ENCODE measurements at places on chromosomes 4 and X.

DNA sequence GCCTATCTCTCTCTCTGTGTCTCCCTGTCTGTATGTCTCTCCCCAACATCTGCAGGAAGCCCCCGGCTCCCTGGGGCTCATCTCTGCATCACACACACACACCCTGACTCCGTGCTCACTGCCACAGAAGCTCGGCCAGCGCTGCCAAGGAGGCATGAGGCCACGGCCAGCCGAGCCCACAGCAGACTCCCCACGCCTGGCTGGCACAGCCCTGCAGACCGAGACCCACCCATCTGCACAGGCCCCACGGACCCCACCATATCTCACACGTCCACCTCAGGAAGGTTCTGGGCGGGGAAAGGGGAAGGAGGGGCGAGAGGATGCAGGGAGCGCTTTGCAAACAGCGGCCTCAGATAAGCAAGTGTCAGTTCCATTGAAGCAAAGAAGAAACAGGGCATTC is 28.5 kb upstream of the SLC25A6 start:
- DNase-seq: no peak

DNA sequence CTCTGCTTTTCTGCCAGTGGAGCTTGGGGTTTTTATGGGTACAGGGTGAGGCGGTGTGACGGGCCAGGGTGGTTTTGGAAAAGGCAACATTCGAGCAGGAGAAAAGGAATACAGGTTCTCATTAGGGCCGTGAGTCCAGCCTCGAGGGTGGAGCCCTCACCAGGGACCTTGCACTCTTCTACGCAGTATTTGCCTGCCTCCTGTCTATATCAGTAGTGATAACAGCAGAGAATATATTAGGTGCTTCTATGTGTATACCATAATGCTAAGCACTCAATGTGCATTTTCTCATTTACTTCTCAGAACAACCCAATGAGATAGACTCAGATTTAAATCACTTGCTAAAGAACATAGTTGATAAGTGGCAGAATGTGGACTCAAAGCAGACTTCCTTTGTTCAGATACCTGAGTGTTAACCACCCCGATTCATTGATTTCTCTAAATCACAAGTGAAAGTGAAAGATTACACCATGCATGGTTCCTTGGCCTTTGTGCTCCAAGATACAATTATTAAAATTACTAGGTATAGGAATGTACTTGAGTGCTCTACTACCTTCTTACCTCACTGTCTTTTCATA is 403.9 kb downstream of the PCDH7 start:
- peak; percentile 76 for DNase-seq

DNA sequence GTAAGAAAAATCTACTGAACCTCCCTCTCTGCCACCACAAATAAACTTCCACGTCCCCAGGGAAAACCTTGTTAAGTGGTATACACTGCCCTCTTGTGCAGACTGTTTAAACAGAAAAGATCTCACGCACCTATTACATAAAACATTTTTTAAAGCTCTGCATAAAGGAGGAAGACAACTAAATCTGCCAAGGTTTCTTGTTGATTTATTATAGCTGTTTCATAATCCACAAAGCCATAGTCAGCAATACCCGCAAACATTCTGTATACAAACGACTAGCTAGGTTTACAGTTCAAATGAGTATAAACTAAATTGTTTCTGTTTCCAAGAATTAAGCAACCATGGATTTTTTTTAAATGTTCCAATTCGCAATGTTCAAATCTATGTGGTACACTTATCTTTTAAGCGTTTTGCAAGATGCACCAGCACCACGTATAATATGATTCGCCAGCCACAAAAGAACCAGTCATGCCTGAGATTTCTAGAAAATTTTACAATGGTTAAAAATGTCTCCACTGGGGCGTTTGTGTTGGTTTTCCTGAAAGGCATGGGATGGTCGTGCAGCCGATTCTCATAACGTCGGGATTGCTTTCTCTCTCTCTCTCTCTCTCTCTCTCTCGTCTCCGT is 164.6 kb downstream of the PRKX start:
- no peak for DNase-seq

DNA sequence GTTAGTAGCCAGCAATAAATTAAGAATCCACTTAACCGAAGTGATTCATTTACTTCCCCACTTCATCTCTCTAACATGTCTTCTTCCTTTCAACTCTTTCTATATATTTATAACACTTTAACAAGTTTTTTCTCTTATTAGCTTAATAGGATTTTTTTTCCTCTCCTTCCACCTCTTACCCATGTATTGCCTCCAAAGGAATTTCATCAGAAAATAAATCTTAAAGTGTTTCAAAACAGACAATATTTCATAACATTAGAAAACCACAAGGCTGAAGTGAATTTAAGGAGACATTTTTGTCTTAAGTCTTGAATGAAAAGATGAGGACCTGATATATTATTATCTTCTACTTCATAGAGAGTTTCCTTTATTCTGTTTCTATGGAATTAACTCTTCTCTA is 101.5 kb downstream of the PDGFC start:
- DNase-seq: no peak

GRCh38 chr4:183249854-183250253 is 70.2 kb downstream of the CLDN22 start:
- peak; percentile 15 for DNase-seq

DNA sequence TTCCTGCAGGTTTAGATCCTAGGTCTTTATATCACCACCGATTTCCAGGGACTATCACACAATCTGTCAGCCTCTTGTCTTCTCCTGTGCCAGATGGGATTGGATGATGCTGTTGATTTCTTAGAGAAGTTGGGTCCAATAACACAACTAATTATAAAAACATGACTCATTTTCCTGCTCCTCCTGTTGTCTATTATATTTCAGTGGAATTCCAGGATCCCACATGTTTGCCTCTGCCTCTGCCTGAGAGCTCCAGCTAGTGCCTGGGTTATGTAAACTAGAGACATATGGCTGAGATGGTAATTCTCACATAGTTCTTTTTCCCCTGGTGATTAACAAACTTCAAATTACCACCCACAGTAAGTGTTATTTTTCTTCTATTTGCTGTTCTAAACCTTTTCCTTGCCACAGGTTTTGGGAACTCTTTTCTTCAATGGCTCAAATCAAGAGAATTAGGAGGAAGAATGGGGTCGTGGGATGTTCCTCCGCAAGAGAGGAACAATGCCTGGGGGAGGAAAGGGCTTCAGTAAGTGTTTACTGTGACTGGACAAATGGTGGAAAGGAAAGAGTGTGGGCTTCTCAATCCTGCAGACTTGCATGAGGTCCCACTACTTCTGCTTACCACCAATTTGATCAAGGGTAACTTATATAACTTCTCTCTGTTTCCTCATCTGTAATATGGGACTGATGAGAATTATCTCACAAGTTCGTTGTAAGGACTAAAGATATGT is 3.4 kb upstream of the HOPX start:
- no peak for DNase-seq

DNA sequence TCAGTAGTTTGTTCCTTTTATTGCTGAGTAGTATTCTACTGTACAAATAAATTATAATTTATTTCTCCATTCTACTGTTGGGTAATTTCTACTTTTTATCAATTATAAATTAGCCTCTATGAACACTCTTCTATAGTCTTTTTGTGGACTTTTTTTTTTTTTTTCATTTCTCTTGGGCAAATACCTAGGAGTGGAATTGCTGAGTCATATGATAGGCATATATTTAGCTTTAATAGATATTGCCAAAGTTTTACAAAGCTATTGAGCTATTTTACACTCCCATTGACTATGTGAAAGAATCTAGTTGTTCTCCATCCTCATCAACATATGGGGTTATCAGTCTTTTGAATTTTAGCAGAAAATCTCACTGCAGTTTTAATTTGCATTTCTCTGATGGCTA is 12.6 kb downstream of the NYX start:
- no peak for DNase-seq

DNA sequence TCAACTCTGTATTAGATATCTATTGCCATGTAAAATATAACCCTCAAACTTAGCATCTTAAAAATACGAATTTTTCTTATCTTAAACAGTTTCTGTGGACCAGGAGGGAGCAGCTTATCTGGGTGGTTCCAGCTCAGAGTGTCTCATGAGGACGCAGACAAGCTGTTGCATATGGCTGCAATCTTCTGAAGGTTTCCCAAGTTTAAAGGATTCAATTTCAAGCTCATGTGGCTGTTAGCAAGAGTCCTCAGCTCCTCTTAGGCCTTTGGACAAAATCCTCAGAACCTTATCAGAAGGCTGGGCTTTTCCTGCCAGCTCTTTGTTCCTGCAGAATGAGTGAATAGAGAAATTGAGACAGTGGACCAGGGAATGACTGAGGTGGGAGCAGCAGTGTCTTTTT is 2.8 kb upstream of the CTSO start:
- no peak for DNase-seq

- no peak for DNase-seq
Observed at GRCh38 chrX:37603938-37604409, 32.5 kb downstream of the LANCL3 start.

GRCh38 chrX:70336767-70337166 is 46.9 kb downstream of the KIF4A start:
- DNase-seq: no peak

DNA sequence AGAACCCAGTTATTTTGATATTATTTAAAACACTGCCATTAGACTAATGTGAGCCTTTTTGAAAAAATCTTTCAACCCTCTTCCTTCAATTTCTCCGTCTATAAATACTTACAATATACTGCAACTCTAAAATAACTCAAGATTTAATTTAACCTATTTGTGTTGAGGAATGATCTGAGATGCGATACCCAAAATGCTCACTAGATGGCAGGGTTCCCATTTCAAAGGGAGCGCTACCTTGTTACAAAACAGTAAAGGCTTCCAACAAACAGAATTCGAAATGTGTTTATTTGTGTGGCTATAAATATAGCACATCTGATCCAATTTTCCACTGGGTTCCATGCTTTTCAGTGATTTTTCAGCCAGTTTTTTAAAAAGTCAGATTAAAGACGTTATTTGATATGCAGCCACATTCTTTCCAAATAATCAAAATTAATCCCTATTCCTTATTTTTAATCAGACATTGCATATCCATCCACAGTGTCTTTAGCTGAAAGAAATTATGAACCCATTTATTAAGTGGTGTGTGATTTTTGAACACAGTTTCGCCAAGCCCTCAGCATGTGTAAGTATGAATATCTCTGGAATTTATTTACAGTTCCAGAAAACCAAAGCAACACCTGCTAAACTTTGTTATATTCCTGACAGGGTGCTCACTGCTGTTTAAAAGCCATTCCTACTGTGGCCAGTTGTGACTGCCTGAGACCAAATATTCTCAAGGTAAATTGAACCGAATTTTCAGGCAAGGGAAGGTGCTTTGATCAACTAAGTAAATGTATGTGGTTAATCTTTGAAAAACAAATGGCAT is 668.0 kb upstream of the LCORL start:
- peak; percentile 38 for DNase-seq

GRCh38 chr4:35250761-35251160 is 993.6 kb downstream of the ARAP2 start:
- DNase-seq: peak; percentile 72

DNA sequence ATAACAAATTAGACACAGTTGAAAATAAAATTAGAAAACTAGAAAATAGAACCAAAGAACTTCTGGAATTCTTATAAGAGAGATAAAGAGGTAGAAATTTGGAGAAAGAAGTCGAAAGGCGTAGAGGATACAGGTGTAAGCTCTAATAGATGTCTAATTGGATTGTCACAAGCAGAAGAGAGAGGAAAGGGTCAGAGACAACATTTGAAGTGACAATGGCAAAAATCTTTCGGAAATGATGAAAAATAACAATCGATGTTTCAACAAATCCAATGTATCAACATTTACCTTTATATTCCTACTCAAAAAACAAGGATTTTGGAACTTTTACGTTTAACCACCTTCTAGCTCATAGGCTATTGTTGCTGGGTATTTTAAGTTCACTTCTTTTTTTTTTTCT is 3.8 kb downstream of the CXCL8 start:
- DNase-seq: no peak

DNA sequence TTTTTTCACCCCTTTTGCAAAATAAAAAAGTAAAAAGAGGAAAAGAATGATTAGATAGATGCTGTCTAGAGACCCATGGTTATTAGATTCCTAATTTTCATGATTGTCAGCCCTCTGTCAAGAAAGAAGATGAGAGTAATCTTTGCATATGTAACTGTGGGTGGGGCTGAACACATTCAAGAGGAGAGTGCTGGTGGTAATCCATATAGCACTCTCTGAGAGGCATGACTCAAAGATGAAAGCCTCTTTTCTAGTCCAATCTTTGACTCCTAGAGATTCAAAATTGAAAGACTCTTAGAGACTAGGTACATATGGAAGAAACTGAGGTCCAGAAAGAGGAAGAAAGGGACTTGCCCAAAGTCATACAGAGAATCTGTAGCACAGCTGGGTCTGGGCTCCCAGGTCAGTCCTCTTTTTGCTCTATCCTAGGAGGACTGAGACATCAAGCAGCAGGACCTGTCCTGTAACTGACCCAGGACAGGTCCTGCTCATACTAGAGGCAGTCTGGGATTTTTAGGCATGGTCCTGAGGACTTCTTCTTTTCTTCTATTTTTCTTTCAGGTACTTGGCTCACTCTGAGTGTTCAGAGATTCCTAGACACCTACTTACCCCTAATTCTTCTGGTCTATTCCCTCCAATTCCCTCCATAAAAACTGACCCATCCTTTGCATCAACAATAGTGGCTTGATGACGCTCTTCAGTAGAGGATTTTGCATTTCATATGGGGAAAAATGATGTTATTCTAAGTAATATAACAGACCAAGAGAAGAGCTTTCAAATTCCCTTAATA is 23.8 kb downstream of the VSIG4 start:
- DNase-seq: no peak

GRCh38 chr4:102614801-102615200 is 113.6 kb downstream of the NFKB1 start:
- no peak for DNase-seq

GRCh38 chr4:15654593-15655222 is 449 bp downstream of the FBXL5 start:
- peak; percentile 73 for DNase-seq

DNA sequence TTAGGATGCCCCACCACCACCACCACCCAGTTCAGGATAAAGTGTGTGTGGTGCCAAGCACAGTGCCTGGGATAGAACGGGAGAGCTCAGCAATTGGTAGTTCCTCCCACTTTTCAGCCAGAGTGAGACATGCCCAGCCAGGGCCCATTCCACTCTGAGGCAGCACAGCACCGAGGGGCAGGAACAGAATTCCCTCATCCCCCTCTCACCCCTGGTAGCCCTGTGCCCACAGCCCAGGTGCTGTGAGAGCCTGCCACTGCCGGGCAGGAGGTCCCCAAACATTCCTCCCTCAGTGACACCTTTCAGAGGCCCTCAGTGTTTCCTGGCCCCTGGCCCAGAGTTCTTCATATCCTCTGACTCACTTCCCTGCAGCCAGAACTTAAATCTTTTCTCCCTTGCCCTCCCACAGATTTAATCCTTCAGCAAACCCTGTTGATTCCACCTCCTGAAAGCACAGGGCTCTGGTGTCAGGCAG is 8.1 kb downstream of the RIPPLY1 start:
- DNase-seq: no peak

DNA sequence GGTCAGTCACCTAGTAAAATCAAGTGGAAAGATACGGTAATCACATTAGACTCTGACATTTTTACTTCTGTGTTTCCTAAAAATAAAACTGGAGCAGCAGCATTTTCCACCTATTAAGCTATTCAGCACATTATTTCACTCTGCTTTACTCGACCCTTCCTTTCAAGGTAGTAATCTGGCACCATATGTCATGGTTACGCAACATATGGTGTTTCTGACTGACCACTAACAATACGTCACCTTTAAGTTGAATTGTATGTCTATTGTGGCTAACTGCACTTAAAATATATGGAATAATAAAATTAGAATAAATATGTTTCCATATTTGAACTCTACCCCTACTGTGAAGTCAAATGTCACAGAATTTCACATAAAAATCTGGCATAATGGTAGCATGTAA is 168.8 kb downstream of the CDS1 start:
- DNase-seq: no peak

Data from NCI-H146 (cell line).